Activated T-helper 2 cell treated with anti-CD3 and anti-CD28 coated beads, Interferon-gamma antibody, Interleukin-2, Interleukin-4, amounts not matched to agents 10 μg/mL and 5 μg/mL and 100 μg/mL, durations not matched to agents 14 hours and 24 hours and 36 hours (primary cell): ENCODE measurements at places on chromosomes 7 and 10. TPM values are rescaled to one million over a fixed set of nuclear protein-coding genes. Genes with fewer than 3 reads are reported as not detected.

GRCh38 chr7:101542527-101543241, 86.4 kb downstream of the MYL10 start:
- peak; percentile 53 for DNase-seq

SPDYE1 gene
- total RNA-seq = not detected in 2 replicates

- DNase-seq = no peak
Observed at GRCh38 chr7:113321201-113321600, 202.8 kb upstream of the SMIM30 start.

DNA sequence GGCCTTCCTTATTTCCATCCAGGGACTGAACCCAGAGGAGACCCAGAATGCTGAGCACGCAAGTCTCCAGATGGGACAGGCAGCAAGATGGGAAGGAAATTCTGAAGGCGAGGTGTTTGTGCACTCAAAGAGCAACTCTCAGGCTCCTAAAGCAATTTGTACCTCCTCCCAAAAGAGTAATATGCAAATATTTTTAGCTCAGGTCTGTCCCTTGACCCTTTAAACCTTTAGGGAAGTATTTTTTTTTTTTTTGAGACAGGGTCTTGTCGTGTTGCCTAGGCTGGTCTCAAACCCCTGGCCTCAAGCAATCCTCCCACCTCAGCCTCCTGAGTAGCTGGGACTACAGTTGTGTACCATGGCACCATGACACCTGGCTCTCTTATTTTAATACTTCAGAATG, 8.4 kb downstream of the RP9 start:
- DNase-seq = no peak

- no peak for DNase-seq
Observed at GRCh38 chr10:110077436-110078130, 69.8 kb downstream of the ADD3 start.

DNA sequence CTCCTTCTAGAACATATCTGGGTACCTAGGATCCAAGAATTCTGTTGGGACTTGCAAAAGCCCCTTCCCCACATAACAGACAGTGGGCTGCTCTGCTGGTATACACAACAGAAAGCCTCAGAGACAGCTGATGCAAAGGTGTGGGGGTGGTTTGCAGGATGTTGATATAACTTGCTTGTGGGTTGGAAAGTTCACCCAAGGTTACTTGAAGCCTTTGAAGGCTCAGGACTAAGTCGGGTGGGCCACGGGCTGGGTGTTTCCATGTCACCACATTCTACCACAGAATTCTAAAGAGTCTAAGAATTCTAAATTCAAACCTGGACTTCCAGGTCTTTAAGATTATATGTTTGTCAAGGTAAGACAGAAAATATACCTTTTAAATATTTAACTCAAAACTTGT, 7.4 kb upstream of the NRCAM start:
- DNase-seq = no peak

- no peak for DNase-seq
Observed at GRCh38 chr10:125515571-125515970, 167.4 kb downstream of the TEX36 start.

- no peak for DNase-seq
Observed at GRCh38 chr7:50857804-50858489, 75.3 kb upstream of the GRB10 start.

PPA1 gene
- 405 and 419 TPM in 2 replicates for total RNA-seq

KCNH2 gene
- 0.30 and 0.41 TPM in 2 replicates for total RNA-seq
